ENCODE measurements at places on chromosomes 3 and 15.

DNA sequence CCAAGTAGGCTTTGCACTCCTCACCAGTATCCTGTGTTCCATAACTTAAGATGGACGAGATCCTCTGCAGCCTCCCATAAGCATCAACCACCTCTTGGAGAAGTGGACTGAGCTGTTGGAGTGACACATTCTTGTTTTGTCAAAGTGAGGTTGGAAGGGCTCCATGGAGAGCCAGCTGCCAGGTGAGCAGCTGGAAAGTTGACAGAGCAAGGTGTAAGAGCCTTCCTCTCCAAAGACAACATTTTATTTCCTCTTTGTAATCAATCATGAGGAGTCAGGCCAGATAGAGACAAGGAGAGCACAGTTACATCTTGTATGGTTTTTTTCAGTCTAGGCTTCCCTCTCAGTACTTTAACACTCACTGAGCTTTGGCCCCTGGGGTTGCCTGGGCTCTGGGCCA lies 5.1 kb downstream of the ABI3BP start:
- DNase-seq, result no peak

DNA sequence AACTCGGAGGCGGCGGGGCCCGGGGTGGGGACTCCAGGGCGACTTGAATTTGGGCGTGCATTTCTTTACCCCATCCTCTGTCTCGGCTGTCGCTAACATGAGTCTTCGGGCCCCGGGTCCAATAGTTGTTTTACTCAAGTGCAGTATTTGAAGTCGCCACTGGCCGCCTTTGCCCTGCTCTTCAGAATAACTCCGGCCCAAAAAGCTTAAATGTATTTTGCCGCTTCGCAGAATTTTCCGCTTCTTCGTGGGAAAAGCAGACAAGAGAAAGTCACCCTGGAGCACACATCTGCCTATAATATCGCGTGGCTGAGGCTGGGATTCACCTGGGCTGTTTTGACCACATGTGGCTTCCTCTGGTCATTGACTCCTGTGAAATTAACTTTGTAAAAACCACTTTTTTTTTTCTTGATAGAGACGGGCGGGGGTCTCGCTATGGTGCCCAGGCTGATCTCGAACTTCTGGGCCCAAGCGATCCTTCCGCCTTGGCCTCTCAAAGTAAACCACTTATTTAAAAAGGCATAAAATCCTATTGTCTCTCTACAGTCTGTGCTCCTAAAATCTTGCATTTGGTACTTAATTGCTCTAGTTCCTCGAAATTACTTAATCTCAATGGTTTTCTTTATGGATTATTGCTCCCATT lies 676 bp downstream of the CNOT10 start:
- no peak for DNase-seq

DNA sequence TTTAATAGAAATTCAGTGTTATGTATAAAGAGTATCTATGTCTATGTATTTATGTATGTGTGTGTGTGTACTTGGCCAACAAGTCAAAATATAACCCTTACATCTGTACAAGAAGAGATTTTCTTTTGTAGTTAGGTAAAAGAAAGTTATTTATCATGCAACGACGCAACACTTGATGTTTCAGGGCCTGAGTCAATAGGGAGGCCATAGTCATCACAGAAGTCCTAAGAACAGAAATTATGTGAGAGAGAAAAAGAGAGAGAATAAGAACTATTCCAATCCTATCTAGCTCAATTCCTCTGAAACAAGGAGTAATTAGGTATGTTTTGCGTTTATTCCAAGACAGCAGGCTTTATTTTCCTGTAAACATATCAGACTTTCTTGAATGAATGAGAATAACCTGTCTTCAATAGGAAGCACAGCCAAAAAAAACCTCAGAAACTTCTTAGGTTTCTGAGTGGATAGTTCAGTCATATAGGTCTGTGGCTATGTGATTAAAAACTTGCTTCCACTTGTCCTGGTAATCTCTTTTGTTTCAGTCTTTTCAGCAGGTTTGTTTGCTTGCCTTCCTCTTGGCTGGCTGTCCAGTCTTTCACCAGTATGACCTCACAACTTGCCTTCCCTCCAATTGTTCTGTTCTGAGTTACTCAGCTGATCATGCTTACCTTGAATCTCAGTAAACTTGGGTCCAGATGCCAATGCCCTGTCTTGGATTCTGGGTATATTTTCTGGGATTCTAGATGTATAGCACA lies 382.4 kb upstream of the GBE1 start:
- no peak for DNase-seq

DNA sequence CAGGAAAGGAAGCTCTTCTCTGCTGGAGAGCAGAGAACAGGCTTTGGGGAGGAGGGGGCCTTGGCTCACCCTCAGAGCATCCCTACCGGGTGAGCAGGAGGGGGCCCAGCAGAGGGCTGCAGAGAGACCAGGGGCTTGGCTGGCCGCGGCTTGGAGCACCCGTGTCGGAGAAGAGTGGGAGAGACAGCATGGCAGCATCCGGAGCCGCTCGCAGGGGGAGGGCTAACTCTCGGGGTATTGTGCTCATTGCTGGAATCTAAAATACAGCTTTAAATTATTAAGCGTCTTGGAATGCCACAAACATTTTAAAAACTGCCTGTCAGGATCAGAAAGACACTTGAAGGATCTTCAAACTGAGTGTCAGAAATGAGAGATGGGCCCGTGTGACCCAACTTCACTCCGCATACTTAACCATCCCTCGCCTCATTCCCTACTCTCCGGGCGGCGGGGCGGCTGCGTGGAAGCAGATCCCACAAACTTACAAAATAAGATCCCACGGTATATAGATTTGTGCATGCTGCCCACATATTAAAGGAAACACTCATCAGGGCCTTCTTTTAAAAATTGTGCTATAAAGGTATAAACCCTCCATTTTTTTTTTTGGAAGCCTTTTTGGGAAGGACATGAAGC lies 53.9 kb downstream of the EIF4E3 start:
- no peak for DNase-seq

GRCh38 chr15:85616549-85617110 lies 178.1 kb downstream of the KLHL25 start:
- no peak for DNase-seq

DNA sequence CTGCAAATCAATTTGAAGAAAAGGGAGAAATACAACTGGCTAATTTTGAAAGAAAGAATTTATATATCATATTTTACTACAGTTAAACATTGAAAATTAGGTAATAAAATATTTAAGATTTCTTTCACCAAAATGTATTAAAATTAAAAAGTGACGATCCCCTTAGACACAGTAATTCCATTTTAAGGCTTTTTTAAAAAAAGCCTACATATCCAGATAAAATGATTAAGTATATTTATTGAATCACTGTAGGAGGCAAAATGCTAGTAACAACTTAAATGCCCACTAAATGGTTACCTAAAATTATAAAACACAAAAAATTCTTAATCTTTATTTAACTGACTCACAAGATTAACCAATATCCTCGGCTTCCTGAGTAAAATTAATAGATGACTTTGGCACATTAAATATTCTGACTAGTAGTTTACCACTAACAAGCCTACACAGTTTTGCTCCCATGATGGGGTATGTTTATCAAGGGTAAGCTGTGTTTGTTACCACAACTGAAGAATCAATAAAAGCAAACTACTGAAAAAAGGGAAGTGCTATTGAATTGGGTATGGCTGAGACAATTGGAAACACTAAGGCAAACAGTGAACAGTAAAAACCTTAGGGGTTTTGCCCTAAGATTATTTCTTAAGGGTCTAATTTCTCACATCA lies 28.4 kb downstream of the ANKRD28 start:
- no peak for DNase-seq

GRCh38 chr3:122635789-122636188 lies 44.9 kb upstream of the PARP14 start:
- DNase-seq, result no peak

DNA sequence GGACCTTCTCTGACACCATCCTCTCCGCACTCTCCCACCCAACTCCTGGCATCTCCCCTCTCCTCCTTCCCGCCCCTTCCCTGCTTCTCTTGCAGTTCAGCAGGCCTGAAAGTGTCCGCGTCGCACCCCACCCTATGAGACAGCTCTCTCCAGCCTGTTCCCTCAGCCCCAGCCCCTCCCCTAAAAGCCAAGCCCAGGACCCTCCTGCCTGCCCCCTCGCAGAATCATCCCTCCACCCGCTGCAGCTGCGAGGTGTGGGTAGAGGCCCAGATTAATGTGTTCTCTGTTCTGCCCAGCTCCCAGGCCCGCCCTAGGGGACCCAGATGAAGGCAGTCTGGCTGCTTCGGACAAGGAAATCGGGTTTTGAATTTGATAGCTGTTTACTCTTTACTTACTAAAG lies 410 bp downstream of the PRR23E start:
- no peak for DNase-seq

DNA sequence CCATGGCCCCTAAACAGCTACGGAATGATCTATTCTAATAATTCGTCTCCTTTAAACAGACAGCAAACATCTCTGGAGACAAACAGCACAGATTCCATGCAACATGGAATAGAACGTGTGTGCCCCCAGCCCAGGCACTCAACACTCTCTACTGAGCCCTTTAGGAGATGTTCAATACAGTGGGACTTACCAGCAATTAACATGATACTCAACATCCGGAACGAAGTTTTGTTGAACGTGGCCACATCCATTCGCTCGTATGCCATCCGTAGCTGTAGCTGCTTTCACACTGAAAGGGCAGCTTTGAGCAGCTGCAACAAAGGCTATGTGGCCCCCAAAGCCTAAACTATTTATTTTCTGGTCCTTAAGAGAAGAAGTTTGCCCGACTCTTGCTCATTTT lies 3.5 kb downstream of the ADAMTS17 start:
- no peak for DNase-seq

GRCh38 chr3:44795197-44795596 lies 33.6 kb downstream of the KIF15 start:
- no peak for DNase-seq

DNA sequence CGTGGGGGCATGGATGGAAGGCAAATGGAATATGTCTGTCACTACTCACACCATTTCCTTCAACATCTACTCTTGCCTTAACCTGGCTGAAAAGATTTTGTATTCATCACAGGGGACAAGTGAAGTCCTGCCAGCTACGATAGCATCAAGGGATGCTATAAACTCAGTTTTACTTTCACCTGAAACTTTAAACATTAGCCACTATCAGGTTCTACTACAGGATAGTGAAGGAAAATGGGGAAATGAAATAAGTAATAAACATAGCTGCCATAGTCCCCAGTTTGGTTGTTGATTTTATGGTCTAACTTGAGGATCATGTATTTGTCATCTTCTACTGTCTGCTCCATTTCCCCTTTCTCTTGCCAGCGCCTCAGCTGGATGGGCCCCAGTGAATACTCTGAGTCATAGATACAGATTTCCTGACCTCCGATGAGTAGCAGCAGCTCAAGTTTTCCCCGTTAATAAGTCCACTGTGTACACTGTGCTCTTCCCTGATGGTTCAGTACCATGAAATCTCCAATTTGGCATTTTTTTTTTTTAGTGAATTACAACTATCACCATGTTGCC lies 338.2 kb upstream of the SLCO3A1 start:
- DNase-seq, result no peak

DNA sequence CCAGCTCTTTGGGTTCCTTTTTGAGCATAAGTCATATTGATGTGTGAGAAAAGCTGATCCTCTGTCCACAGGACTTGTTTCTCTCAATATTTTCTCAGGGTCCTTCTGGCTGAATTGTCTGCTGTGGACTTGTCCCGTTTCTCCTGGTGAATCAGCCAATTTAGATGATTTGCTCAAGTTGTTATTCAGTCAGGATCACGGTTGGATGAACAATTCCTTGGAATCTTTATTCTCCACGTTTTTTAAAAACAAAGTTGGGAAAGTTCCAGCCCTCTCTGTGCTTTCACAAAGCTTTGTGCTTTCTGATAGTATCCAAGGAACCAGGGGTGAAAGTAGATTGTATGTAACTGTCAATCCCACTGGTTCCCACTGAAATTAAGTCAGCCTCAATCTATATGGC lies 61.3 kb downstream of the LRRC3B start:
- no peak for DNase-seq

DNA sequence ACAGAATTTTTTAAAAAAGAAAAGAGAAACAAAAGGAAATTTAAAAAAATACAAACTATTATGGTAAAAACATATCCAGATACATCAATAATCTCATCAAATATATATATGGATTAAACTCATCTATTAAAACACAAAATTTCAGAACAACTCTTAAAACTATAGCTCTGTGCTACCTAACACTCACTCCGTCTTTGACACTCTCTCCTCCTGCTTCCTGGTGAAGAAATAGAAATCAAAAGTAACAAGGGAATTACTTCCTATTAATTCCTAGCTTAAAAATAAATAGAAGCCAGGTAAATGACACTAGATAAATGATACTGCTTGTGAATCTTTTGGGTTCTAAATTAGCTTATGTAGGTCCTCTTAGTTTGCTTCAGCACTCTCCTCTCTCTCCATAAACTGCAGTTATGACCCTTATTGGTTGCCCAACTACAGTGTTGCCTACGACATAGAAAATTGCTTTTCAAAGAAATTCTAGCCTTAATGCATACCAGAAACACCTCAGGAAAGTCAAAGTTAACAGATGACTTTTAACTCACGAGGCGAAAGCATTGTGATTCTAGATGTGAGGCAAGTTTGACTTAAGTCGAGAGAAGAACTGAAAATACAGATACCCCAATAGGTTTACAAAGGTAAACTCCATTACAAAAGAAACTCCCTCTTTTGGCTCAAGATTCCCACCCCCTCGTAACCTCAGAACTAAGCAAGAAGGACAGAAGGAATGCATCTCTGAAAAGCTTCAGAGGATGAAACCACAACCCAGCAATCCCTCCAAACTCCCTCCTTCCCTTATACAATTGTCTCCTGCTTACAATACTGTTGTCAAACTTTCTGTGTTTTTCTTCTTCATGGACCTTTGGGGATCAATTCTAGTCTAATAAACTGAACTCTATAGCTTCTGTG lies 394.7 kb downstream of the FGF12 start:
- no peak for DNase-seq

DNA sequence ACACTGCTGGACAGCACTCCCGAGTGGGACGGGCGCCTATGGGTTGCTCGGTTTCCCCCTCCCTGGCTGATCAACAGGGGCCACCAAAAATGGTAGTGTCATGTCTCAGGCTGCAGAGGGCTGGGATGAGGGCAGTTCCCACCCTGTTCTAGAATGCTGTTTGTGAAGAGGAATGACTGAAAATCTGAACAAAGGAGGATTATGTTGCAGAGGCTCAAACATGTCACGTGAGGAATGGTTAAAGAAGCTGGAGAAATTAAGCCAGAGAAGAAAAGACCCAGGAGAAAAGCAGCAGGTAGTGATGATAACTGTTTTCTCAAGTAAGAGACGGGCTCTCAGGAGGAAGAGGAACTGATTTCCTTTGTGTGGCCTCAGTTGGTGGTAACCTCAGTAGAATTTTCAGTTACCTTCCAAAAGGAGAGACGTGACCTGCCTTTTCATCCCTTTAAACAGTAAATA lies 10.4 kb downstream of the SPG21 start:
- DNase-seq, result peak; percentile 19

GRCh38 chr3:23919628-23920027 lies 2.7 kb downstream of the RPL15 start:
- DNase-seq, result no peak
